ENCODE measurements at places on chromosomes 7 and 10.

DNA sequence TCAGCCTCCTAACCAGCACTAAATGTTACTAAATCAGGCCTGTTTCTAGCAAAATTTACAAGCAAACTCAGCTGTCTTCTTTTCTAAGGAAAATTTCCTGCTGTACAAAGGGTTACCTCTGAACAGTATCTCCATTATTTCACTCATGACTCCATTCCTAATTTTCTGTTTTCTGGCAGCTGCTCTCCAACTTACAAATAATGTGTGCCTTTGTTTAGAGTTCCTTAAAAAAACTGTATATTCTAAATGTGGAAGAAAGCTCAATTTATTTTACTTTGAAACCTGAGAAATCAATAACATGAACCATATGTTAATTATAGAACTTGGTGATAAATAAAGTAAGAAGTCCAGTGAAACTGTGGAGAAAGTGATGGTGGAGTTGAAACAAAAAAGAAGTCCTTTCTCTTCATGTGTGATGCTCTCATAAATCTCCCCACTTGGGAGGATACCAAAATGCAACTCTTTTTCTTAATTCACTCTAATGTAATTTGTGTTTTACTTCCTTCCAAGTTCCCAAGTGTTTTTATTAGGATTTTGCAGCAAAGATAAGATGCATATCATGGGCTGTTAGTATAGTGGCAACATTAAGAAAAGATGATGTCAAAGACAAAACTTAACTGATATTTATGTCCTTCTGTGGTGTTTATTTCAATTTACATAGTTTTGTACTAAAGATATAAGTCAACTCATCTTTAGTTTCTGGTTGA is 74.8 kb downstream of the CDK6 start:
- DNase-seq, result no peak

GRCh38 chr10:19832699-19833098 is 16.5 kb downstream of the PLXDC2 start:
- no peak for DNase-seq

DNA sequence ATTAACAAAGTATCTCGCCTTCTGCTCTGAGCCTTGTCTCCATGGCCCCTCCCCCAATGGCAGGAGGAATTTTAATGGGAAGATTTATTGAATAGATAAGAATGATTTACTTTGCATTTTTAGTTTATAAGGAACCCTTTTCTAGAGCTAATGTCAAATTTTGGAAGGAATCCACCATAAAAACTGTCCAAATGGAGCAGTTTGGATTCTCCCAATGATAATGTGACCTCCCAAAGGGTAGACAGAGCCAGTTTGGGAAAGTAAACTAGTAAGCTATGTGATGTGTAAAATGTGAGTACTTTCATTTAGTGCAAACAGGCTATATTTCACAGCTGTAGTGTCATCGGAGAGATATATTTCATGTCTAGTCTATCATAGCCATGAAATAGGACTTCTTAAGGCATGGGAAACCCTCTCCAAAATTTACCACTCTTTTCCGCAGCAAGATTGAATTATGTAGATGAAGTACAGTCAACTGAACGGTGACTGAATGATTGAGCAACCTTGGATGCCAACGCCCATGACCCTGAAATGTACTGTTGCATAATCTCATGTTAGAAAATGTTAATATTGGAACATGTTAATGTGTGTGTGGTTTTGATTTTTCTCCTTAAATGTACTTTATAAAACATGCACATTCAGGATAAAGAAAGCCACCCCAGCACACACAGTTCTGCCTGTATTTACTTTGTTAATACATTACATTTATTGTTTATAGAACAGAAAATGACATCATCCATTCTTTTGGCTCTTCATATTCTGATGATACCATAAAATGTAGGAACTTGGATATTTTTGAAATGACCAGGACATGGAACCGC is 140.6 kb downstream of the NRP1 start:
- DNase-seq, result no peak

- DNase-seq, result no peak
These were observed 561.2 kb upstream of the MKI67 start for GRCh38 chr10:128687408-128687807.

DNA sequence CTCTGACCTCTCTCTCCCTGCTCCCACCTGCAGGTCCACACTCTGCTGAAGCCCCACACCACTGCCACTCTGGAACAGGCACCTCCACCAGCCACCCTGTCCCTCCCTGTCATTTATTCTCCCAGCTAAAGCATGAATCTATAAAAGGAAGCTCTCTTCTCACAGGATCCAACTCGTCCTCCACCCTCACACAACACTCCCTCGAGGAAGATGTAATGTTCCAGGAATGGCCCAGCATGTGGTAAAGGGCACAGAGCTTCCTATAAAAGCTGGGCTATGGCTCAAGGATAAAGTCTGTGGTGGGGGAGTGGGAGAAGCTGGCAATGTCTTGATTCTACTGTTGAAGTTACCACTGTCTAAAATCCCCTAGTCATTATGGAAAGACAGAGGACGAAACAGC is 67.4 kb downstream of the ERCC6 start:
- DNase-seq, result no peak

DNA sequence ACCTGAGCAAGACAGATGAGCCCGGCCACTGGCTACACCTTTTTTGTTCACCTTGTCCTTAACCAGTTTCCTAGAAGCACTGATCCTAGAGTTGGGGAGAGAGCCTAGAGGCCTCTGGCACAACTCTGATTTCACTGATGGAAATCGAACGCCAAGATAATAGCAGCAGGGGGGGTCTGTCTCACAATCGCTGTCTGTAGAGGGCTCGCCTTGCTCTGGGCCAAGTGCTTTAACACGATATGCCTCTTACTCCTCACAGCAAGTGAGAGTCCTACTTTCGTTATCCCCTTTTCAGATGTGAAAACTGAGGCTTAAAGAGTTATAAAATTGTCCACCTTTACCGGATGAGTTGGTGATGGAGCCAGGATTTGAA is 472 bp downstream of the RASSF4 start:
- no peak for DNase-seq

DNA sequence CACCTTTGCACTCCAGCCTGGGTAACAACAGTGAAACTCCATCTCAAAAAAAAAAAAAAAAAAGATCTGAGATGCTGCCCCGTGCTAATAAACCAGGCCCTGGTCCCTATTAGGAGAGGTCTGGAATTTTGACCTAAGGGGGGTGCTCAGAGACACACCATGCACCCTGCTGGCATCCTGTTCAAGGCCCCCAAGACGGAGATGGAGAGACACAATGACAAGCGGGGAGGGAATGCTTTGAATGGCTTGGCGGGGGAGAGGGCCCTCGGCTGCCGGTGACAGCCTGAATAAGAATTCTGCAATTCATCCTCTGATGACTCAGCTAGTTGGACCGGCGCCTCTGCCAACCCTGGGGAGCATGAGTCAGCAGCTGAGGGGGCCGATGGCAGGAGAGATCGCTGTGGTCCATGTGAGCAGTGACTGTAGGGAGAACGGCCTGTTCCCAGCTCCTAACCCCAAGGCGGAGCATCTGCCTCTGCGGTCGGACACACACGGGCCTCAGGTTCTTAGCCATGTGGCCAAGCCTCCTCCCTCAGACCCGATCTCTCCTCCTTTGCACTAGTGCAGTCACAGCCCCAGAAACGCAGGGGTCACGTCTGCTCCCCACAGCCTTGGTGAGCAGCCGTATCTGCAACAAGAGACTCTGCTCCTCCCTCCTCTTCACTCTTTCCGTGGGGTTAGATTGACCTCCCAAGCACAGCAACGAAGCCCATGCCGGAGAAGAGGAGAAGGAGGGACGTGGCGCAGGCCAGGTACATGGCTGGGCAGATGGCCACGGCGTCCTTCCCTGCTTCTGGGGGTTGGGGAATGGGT is 14.9 kb downstream of the TRIM56 start:
- no peak for DNase-seq

DNA sequence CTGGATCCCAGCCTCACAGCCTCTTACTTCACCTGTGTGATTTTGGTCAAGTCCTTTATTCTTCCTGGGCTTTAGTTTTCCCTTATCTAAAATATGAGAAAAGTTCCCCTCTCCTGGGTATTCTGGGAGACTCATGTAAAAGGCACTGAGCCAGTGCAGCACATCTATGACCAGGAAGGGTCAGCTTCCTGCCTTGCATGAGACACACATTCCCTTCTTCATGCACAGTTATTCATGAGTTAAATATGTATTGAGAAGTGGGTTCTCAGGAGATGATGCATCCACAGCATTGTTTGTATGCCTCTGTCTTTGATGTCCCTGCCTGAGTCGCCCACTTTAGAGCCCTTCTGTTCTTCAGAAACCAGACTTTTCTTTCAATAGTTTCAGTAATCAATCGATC is 33.3 kb downstream of the EGFR start:
- no peak for DNase-seq

GRCh38 chr10:26440088-26440470 is 1.9 kb downstream of the APBB1IP start:
- DNase-seq, result no peak

DNA sequence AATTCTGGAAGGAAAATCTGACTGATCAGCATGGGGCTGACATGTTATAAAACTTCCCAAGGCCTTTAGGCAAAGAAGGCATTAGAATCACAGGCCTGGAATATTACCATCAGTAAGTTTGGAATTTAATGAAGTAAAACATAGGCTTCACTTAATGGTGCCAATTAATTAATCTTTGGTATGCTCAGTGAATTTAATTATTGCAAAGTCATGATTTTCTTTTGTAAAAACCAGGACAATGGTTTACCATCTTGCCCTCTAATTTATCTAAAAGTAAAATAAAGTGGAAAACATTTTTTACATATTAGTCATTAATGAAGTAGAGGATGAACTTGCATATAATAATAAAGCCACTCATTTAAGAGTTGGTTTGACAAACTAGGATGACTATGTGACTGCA is 220.3 kb downstream of the SEC23IP start:
- no peak for DNase-seq

DNA sequence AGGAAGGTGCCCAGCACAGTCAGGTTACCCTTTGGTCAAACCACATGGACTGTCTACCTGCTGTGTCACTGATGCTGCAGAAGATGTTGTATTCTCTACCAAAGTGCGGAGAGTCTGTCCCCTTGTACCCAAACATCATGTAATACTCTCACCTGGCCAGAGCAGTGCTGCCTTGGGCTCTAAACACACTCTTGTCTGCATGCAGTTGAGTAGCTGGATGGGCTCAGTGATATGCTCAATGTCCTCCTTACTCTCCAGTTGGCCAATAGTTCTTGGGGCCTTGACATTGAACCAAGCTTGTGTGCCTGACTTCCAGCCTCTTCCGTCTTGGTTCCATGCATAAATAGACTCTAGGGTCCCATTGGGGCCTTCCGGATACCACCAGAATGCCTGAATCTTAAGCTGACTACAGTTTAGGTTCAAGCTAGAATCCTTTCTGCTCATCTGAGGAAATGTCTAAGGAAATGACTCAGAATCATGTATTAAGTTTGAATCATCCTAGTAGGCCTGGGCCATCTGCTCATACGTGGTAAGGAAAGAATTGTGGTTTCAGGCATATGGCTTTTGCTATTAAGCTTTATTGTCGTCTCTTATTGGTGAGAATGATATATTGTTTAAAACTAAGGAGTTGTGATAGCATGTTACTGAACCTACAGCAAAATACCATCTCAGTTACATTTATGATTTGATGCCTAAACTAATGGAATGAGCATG is 118.0 kb downstream of the OTUD1 start:
- DNase-seq, result no peak

GRCh38 chr10:95767884-95768556 is 12.1 kb downstream of the ENTPD1 start:
- DNase-seq, result no peak

DNA sequence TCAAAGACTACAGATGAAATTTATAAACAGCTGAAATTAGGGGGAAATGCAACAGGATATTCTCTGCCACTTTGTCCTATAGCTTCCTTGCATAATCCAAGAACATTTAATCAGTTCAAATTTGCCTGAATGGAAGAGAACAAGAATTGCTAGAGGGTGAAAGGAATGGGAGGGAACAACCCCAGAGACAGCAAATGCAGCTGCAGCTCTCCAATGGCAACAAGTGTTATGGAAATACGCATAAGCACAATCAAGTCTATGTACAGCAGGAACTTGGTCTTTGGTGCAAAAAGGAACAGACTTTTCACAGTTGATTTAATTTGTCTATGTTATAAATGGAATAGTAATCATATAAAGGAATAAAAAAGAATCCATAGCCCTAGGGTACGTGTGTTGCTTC is 269.0 kb upstream of the ETV1 start:
- DNase-seq, result no peak

DNA sequence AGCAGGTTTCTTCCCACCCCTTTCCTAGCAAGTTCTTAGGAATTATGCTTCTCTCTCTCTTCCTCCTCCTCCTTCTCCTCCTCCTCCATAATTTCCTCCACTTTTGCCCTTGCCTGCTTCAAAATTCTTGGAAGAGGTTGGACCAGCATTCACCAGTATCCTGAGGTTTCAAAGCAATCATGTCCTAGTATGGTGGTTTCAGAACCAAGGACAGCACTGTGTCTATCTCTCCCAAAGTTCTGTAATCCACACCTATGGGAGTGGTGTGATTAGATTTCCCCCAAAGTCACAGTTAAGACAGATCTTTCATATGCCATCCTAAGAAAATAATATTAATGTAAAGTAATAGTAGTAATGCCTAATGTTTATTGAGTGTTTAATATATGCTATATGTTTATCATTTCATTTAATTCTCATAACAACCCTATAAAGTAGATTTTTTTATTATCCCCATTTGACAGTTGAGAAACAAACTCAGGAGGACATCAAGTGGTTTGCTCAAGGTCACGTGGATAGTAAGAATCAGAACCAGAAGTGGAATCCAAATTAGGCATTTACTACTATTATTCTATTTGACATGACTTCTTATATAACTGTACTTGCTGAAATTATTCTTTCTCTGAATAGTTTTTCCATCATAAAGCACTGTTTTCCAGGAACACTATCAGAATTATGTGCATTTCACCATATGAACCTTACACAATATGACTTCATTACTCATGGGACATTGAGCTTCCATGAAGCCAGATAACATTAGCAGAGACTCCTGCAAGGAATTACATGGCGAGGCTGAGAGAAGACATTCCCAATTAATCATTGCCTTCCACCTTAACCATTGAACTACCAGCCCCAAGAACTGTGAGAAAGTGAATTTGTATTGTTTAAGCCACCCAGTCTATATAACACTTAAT is 91.4 kb downstream of the IPMK start:
- DNase-seq, result no peak

Data from D721Med (cell line).